ENCODE measurements at places on chromosomes 3 and 15.

- DNase-seq: no peak
Measured at GRCh38 chr3:49649576-49649975, 24.6 kb upstream of the APEH start.

DNA sequence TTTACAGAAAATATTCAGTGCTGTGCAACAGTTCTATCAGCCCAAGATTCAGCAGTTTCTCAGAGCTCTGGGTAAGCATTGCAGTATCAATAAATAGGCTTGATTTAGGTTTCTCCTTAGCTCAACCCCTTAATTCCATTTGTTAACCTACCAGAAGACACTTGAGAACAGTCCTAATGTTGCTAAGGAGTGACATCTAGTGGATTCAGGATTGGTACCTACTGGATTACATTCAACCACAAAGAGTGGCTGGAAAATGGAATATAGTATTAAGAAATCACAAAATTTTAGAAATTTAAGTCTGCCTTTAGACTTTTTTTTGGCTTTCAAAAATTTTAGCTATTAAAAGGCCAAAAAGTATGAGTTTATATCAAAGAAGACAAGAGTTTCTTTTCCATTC, 34.7 kb downstream of the POLG start:
- no peak for DNase-seq

DNA sequence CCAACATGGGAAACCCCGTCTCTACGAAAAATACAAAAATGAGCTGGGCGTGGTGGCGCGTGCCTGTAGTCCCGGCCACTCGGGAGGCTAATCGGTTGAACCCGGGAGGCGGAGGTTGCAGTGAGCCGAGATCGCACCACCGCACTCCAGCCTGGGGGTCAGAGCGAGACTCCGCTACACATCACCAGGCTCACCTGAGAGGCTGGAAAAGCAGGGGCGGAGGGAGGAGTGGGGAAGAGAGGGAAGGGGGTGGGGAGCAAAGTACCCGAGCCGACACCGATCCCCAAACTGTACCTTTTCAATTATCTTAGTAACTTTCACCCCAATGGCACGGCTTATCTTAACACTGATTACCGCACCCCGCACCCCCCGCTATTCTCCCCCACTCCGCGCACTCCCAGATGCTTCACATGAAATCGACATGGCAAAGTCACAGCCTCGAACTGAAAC, 46.4 kb upstream of the SYNM start:
- no peak for DNase-seq

GRCh38 chr3:130758624-130759369, 12.2 kb upstream of the PIK3R4 start:
- DNase-seq: no peak

- DNase-seq: no peak
Measured at GRCh38 chr3:61227799-61228198, 23.5 kb downstream of the FHIT start.

GRCh38 chr3:197305854-197306253, 7.4 kb upstream of the DLG1 start:
- no peak for DNase-seq

- DNase-seq: no peak
Measured at GRCh38 chr15:70976851-70977250, 84.2 kb downstream of the LRRC49 start.

DNA sequence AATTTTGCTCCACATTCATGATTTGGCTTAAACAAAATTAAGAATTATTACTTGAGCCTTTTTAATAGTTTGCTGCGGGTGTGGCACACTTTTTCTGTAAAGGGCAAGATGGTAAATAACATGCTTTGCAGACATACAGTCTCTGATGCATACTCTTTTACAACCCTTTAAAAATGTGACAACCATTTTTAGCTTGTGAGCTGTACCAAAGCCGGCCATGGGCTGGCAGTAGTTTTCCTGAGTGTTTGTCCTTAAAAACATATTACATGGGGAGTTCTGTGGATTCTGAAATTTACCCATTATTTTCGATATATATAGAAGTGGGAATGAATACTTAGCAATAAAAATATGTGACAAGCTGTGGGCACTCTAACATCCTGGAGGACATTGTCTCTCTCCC, 163.4 kb downstream of the FNDC3B start:
- no peak for DNase-seq

DNA sequence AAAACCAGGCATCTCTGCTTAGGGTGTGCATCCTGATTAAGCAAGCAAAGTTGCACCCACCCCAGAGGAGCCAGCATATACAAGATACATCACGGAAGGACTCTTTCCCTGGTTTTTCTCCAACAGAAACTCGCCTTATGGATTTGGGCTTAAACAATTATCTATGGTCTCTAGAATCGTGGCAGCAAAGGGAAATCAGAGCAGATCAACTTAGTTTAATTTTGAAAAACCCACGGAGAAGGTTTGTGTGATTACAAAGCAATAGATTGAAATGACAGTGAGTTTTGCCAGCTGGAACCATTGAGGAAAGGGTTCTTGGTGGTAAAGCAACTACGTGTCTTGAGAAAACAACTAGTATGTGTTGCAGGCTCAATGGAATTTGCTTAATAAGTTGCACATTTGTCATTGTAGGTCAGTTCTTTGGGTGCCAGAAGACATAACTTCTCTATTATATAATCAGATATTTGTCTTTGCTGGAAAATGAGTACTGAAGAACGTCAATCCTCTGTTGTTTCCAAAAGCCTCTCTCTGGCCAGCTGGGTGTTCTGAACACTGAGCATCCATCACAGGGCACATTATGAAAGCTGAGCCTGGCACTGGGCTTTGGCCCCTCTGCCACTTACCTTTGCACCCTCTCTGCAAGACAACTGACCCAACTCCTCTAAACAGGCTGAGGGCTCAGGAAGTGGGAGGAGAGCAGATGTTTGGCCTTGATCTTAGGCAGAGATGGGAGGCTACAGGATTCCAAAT, 75.7 kb upstream of the FBN1 start:
- no peak for DNase-seq

DNA sequence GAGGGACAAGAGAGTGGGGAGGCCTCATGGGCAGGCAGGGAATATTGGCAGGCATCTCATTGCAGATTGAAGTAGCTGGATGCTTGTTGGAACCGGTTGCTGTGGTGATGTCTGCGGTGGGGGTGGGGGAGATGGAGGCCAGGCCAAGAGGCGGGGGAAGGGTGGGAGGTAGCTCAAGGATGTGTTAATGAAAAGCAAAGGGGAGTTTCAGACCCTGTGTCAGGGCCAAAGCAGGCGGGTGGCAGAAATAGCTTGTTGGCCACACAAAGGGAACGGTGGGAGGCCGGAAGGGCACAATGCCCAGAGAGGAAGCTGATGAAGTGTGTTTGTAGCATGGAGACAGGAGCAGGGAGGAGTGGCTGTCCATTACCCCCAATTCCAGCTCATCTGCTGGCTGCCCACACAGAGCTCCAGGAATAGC, 28.0 kb downstream of the CCDC33 start:
- no peak for DNase-seq

DNA sequence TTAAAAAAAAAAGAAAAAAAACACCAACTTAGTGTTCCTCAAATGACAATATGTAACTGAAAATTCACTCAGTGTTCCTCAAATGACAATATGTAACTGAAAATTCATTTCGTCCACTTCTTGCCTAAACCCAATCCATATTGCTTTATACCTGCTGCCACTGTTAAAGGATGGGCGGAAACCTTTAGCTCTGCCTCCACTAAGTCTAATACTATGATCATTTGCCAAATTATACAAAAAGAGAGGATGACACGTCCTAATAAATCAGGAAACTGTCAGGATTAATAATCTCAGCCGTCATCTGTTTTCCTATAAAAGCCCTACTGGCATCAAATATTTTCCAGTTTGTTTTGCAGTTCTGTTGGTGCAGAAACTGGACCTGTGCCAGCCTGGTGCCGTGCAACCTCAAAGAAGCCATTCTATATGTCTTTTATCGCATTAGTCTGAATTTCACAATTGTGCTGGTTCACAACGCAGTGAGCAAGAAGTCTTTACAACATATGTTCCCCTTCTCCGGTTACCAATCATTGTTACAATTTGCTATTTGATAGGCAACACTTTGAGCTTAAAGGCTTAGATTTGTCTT, 160.4 kb upstream of the KCNH8 start:
- DNase-seq: no peak
